ENCODE measurements at places on chromosomes 2 and 18. TPM values are rescaled to one million over a fixed set of nuclear protein-coding genes. Genes with fewer than 3 reads are reported as not detected.

GRCh38 chr18:46318356-46318755, 214.2 kb downstream of the HAUS1 start:
- DNase-seq: no peak

LHCGR gene
- 0.26 TPM for total RNA-seq

DNA sequence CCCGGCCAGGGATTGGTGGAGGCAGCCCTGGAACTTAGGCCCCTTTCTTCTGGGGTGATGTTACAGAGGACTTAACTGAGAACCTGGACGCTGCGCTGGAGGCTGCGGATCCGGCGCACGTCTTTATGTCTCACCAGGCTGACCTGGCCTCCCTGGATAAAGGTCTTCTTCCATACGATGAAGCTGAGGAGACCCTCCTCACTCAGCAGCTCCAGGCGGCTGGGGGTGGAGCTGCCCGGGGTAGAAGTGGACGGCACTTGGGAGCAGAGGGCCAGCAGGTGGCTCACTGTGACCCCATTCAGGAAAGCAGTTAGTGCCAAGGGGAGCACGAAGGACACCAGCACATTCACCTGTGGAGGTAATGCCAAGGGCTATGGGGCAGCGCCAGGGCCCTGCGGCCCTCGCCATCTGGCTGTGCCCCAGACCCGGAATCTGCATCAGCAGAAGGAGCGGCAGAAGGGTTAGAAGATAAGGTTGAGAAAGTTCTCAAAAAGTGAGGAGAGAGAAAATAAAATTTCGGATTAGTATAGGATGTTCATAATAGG, 8.0 kb downstream of the NTSR2 start:
- DNase-seq: no peak

DNA sequence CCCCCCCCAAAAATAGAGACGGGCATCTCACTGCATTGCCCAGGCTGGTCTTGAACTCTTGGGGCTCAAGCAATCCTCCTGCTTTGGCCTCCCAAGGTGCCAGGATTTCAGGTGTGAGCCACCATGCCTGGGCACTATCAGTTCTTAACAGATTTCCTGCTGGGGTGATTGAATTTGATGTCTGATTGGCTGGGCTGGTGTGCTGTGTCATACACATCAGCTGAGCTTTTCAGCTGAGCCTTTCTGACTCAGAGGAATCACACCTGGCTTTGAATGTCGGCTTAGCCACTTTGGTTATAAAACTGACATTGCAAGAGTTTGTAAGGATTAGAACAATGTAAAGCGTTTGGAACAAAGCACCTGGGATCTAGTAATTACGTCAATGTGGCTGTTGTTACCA, 18.9 kb downstream of the NCAPH start:
- no peak for DNase-seq

- DNase-seq: no peak
Observed at GRCh38 chr2:197857476-197858107, 53.2 kb downstream of the PLCL1 start.

GRCh38 chr2:118003396-118003824, 10.5 kb downstream of the CCDC93 start:
- peak; percentile 87 for DNase-seq

DNA sequence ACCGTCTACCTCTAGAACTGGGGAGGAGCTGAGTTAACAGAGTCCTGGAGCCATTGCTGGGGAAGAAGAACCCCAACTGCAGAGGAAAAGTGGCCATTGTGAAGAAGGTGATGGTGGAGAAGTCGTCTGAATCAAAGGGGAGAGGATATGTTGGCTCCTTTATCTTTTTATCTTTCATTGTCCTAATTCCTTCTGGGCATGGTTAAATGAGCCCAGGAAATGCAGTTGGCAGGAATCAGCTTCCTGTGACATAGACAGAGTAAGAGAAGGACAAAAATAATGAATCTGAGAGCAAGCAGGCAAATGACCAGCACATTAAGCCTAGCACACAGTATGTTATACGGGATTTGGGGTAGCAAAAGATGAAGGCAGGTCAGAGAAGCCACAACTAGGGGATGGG, 16.0 kb upstream of the ACTR3 start:
- DNase-seq: no peak

- DNase-seq: no peak
Observed at GRCh38 chr2:36562240-36562639, 35.7 kb downstream of the FEZ2 start.

DNA sequence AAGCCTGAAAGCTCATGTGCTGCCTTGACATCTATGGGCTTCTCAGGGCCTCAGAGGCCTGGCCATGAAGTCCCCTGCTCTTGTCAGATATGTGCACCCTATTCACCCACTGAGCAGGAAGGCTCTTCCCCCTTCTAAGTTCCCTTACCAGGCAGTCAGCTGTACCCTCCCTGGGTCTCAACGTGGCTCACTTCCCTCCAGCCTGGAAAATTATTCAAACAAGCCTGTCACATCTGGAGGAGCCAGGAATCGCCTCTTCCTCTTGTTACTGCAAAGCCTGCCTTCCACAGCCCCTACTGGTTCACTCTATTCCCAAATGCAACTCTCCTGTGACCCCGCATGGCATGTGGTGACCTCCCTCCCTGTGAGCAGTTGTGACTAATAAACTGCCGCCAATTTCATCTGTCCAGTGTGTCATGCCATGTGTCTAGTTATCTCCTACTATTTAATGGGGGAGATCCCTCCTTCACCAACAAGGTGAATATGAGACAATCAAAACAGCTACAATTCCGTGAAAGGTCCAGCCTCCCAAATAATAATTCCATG, 8.4 kb upstream of the SERPINB8 start:
- no peak for DNase-seq

DNA sequence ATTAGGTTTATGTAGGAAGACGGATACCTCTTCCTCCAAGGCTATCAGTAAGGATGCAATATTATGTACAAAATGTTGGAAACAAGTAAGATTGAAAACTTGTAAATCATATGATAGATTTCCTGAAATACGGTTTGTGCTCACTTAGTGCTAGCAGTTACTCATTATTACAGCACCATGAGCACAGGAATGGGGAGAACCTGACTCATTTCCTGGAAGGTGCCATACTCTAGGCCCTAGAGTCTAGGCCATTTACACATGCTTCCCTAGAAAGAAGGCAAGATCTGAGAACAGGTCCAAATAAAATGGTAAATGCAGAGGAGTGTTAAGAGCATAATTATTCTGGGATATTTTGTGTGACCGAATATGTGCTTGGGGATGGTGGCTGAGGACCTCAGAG, 467.7 kb upstream of the CELF4 start:
- DNase-seq: no peak

GRCh38 chr2:82731824-82732223, 1727.3 kb downstream of the SUCLG1 start:
- no peak for DNase-seq

NT5DC4 gene
- total RNA-seq: 0.83 TPM

DNA sequence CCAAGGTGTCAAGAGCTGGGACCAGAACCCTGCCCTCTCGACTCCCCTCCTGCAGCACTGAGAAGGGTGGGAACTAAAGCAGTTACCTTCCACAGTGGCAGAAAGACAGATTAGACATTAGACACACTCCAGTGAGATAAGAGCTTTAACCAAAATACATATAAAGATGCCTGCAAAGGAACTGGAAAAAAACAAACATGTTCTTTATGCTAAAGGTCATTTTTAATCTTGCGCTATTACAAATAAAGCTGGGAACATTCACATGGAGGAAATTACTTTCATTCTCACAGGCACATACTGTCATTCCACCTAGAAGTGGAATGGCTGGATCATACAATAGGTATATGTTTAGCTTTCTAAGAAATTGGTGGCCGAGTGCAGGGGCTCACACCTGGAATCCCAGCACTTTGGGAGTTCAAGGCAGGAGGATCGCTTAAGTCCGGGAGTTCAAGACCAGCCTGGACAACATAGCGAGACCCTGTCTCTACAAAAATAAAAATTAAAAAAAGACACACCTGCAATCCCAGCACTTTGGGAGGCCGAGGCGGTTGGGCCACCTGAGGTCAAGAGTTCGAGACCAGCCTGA, 41.9 kb downstream of the C2orf76 start:
- DNase-seq: no peak

IL36B gene
- total RNA-seq: not detected
